ENCODE measurements at places on chromosomes 1 and 21. TPM values are rescaled to one million over a fixed set of nuclear protein-coding genes. Genes with fewer than 3 reads are reported as not detected.

The PTPRU gene
- polyA plus RNA-seq, result 19.2 TPM

The KLHDC8A gene
- 2.1 TPM for polyA plus RNA-seq

The RSPO1 gene
- polyA plus RNA-seq, result 6.9 TPM

The C1QA gene
- 10.7 TPM for polyA plus RNA-seq

The MYOG gene
- 0.16 TPM for polyA plus RNA-seq

The PLEKHA6 gene
- 64.2 TPM for polyA plus RNA-seq

The C1orf53 gene
- 2.5 TPM for polyA plus RNA-seq

The PPFIA4 gene
- polyA plus RNA-seq, result 5.5 TPM

The RNF186 gene
- 0.43 TPM for polyA plus RNA-seq

The RNASEL gene
- 12.1 TPM for polyA plus RNA-seq

The CFAP141 gene
- polyA plus RNA-seq, result not detected

The FCRL4 gene
- not detected for polyA plus RNA-seq

The UTS2 gene
- not detected for polyA plus RNA-seq

The CR1L gene
- 0.96 TPM for polyA plus RNA-seq
